CD8-positive, alpha-beta memory T cell (primary cell): ENCODE measurements at places on chromosomes 6 and 20. TPM values are rescaled to one million over a fixed set of nuclear protein-coding genes. Genes with fewer than 3 reads are reported as not detected.
A peak's percentile ranks its signal among the peaks of the same experiment; 100 is the strongest.

DNA sequence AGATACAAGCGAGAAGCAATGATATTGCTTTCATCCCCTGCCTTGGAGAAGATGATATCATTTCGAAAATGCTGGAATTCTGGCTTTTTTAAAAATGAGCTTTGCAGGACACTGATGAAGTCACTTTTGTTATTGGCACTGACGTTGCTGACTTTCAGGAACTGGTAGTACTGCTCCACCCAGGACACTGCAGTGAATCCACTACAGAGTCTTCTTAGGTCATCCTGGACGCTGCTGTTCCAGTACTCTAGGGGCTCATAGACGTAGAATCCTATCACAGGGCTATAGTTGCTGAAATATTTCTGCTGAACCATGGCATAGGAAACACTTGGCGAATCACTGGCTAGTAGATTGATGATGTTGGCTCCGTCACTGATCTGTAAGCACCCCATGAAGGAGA lies 97.2 kb downstream of the OPN5 start:
- no peak for DNase-seq

DNA sequence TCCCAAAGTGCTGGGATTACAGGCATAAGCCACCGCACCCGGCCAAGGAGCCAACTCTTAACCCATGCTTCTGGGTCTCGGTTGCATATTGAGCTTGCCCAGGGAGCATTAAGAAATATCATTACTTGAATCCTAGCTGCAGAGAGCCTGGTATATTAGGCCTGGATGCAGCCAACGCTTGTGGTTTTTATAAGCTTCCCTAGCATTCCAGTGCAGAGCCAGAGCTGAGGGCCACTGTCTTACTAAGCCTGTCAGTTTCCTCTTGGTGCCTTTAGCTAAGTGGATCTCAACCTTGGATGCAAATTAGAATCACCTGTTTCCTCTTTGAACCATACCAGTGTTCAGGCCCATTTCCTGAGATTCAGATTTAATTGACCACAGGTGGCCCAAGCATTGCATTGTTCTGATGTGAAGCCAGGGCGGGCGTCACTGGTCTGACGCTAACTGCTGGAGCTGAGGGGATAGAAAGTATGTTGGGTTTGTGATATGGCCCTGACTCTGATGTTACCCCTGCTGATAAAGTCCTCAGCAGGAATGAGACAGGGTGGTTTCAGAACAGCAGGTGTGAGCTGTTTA lies 76.3 kb downstream of the BTBD3 start:
- no peak for DNase-seq

DNA sequence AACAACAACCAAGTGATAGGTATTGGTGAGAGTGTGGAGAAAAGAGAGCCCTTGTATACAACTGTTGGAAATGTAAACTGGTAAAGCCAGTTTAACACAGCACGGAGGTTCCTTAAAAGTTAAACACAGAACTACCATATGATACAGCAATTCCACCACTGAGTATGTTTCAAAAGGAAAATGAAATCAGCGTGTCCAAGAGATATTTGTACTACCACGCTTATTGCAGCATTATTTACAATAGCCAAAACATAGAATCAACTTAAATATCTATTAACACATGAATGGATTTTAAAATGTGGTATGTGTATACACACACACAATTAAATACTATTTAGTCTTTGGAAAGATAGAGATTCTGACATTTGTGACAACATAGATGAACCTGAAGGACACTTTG lies 1.1 kb downstream of the PTCHD4 start:
- DNase-seq, result no peak

GRCh38 chr6:39268721-39269120 lies 39.4 kb upstream of the KCNK5 start:
- DNase-seq, result no peak

DNA sequence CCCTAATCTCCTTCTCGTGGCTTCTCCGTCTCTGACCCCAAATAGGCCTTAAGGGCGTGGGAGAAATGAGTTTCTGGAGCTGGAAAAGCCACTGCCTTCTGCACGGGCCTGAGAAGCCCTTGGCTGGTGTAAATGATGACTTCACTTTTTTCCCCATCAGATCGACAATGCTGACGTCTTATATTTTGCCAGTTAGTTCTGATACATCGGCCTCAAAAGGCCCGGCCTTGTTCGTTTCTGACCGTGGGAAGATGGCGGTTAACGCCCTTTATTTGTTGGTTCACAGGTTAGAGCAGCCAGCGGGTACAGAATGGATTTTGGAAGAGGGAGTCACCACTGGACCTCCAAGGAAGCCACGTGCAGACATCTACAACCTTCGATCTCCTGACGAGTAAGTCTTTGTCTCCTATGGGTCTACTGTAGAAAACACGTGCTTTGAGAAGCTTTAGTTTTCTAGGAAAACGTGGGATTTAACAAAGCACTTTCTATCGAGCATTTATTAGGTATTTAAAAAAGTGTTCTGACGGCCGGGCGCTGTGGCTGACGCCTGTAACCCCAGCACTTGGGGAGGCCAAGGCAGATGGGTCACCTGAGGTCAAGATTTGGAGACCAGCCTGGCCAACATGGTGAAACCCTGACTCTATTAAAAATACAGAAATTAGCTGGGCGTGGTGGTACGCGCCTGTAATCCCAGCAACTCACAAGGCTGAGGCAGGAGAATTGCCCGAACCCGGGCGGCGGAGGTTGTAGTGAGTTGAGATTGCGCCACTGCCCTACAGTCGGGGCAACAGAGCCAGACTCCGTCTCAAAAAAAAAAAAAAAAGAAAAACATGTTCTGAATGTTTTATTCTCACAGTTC lies 1.2 kb upstream of the ZNFX1 start:
- DNase-seq, result no peak

DNA sequence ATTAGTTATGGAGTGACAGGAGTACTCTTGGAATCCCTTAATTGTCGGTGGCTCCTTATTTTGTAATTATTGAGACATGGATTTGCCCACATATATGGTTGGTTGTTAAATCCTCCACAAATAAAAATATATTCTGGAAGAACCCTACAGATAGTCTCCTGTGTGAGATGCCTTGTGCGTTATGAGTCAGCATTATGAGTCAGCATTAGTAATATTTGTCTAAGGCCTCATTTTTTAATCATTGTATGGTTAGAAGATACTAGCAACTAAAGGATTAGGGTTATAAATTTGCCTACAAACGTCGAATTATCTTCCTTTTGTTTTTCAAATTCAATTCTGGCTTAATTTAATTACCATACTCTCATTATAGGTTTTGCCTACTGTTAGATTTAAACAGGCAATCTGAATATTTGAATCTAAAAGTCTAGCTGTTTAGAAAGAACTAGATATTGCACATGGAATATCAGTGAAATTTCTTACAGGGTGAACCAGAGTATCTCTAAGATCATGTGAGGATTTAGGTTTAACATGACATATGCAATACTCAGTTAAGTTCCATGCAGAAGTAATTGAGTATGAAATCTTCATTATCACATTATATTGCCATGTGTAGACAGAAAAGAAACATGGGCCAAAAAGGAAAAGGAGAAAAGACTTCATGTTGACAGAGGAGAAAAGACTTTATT lies 5.9 kb downstream of the C6orf58 start:
- DNase-seq, result no peak

DNA sequence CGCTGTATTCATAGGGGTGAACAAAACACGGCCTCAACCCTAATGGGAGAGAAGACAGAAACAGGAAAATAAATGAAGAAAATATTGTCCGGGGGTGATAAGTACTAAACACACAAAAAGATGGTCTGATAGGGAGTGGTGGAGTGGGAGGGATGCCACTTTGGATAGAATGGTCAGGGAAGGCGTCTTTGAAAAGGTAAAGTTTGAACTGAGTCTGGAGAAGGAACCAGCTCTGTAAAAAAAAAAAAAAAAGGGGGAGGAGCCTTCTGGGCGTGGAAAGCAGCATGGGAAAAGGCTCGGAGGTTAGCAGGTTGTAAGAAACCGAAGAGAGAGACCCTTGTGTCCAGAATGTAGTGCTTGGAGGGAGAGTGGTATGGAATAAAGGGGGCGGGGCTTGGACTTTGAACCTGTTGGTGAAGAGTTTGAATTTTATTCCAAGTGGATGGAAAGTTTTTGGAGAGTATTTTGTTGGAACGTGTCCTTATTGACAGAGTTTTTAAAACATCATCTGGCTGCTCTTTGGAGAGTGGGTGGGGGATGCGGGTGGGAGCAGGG lies 1.8 kb downstream of the CHMP4B start:
- DNase-seq, result no peak

DNA sequence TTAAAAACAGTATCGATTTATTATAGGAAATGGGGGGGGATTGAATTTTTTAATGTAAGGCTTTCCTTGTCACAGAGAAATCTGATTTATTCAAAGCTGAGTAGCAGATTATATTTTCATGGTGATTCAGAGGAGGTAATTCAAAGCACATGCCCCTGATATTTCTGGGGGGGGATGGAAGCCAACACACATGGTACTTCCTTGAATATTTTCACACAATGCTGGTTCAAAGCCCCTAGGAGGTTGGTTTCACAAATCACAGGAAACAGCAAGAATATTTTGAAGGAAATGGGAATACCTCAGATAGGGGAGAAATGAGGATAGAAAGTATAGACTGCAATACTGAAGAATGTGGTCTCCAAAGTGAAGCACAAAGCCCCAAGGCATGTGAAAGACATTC lies 98.8 kb downstream of the RTN4IP1 start:
- no peak for DNase-seq

- no peak for DNase-seq
These were observed 70.3 kb upstream of the SLC22A23 start for GRCh38 chr6:3526962-3527650.

MMP24 gene
- total RNA-seq, result not detected

DNA sequence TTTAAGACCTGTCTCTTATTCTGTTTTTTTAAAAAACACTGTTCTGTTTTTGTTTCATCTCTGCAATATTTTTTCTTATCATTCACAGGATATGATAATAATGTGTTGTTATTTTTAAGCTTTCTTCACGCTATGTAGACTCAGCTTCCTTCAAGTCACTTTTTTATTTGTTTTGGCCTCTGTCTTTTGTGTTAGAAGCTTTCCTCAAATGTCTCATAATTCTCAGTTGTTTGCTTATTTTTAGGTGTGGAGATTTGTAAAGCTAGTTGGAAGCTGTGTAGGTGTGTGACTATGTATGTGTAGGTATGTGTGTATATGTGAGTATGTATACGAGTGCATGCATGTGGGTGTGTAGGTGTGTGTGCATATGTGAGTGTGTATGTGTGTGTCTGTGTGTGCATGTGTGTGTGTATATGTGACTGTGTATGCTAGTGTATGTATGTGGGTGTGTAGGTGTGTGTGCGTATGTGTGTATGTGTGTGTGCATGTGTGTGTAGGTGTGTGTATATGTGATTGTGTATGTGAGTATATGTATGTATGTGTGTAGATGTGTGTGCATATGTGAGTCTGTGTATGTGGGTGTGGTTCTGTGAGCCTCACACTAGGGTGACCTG lies 16.3 kb upstream of the VEGFA start:
- DNase-seq, result no peak

DNA sequence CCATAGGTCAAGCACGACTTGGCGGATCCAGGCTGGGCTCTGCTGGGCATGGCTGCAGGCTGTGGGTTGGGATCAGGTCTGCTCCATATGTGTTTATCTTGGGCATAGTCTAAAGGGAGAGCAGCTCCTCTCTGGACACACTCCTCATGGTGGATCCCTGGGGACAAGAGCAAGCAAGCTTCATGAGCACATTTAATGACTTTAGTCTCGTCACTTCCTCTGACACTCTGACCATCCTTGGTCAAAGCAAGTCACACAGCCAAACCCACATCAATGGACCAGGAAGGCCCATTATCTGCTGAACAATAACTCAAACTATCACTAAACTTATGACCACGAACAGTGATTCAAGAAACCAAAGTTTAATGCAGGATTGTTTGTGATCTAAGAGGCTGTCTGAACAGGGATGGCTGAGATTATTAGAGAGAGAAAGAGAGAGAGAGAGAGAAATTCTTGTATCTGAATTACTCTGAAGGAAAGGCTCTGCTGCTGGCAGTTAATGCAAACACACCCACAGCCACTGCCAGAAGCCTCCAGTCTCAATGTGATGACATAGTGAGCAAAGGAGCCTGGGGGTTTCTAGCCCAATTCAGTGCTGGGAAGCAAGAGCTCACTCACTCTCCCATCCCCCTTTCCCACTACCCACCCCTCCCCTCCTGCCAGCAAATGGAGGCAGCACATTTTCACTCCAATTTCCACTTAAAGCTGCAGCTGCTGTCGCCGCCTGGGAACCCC lies 490.2 kb upstream of the SULF2 start:
- DNase-seq, result no peak

DNA sequence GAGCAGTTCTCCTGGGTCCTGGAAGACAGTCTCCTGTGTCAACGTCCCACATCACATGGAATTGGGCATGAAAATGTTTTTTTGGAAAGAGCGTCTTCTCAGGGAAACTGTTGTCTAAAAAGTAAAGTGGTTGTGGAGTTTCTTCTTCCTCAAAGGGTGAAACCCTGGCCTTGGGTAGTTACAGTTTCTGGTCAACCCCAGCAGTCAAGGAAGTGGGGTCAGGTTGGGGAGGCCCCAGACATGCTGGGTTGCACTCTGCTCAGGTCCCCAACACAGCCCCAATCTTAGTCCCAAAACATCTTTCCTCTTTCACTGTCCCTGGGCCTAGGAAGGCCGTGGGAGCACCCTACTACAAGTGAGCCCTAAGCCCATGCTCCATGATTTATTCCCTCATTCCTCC lies 996 bp upstream of the NFKBIE start:
- no peak for DNase-seq

CLIC1 gene
- total RNA-seq, result 377 TPM

- DNase-seq, result no peak
These were observed 357.9 kb upstream of the TSHZ2 start for GRCh38 chr20:52614051-52614863.

- peak; percentile 30 for DNase-seq
These were observed 25.1 kb downstream of the MYBL2 start for GRCh38 chr20:43691928-43692524.

DNA sequence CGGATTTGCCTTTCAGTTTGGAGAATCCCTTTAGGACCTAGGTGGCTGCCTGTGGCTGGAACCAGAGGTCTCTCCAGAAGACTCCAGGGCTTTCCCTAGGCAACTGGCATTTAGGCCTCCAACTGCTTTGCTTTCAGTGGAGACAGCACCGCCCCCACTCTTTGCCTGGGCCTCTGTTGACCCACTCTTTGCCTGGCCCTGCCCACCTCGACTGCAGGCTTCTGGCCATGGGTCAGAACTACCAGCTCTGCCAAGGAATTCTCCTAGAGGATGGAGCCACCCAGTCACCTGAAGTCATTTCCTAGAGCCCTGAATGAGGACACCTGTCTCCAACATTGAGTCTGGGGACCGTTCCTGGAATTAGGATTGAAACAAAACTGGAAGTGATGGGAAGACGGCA lies 439.0 kb upstream of the CDH4 start:
- DNase-seq, result no peak

GRCh38 chr20:15033891-15034290 lies 696.5 kb upstream of the FLRT3 start:
- no peak for DNase-seq

- DNase-seq, result no peak
These were observed 1.2 kb downstream of the REV3L start for GRCh38 chr6:111481836-111482187.

COL11A2 gene
- total RNA-seq, result 0.69 TPM

RNF217 gene
- not detected for total RNA-seq

- no peak for DNase-seq
These were observed 67.9 kb upstream of the TGM3 start for GRCh38 chr20:2227861-2228260.
